Osteocyte (in vitro differentiated cells): ENCODE measurements at places on chromosomes 4 and X. TPM values are rescaled to one million over a fixed set of nuclear protein-coding genes. Genes with fewer than 3 reads are reported as not detected.

- H3K4me3 ChIP-seq, result no peak overlapping the region
- peaks cover 3% of the 10 kb centered on the region for H3K36me3 ChIP-seq
- H3K4me1 ChIP-seq, result no peaks in the 10 kb centered on the region
- no peak for DNase-seq
Observed at GRCh38 chr4:31918891-31919290, 1198.7 kb downstream of the PCDH7 start.

- peaks cover 11% of the 10 kb centered on the region for H3K36me3 ChIP-seq
- no peak overlapping the region for H3K27ac ChIP-seq
Observed at GRCh38 chrX:10111364-10112148, 45.2 kb upstream of the CLCN4 start.

DNA sequence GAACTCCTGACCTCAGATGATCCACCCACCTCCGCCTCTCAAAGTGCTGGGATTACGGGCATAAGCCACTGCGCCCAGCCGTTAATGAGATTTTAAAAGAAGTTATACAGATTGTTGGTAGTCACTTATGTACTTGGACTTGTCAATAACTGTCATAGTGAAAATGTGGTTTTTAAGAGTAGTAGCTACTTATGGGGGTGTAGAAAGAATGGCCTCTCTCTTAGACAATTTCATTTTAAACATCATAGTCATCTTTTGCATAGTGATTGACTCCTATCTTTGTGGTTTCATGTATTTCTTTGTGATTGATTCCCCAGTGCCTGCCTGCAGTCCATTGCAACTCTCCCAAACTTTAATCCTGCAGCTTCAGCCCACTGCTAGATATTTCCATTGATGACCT is 17.4 kb downstream of the FAM199X start:
- no peaks in the 10 kb centered on the region for H3K4me1 ChIP-seq
- H3K36me3 ChIP-seq, result peaks cover 7% of the 10 kb centered on the region
- H3K4me3 ChIP-seq, result no peak overlapping the region
- DNase-seq, result no peak
- no peak overlapping the region for H3K27ac ChIP-seq

The VGLL1 gene
- total RNA-seq, result not detected in 2 replicates

The SLC26A1 gene
- total RNA-seq, result 0.78 and 0.83 TPM in 2 replicates

GRCh38 chrX:6279277-6279909 is 50.7 kb upstream of the NLGN4X start:
- no peaks in the 10 kb centered on the region for H3K4me1 ChIP-seq
- no peak overlapping the region for H3K4me3 ChIP-seq
- DNase-seq, result no peak

DNA sequence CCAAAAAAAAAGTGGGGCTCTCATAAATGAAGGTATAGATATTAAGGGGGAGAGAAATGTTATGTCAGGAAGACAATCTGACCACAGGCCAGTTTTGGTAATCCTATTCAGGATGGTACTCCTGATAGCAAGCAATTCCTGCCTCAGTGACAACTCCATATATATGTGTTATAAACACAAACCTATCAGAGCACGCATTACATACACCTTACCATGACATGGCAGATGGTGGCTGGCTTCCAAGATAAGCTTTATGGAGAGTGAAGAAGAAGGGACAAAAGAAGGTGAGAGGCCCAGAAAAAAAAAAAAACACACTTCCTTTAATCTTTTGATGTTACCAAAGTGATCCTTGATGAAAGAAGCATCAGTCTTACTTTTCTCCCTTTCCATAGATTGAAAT is 29.5 kb upstream of the KDR start:
- no peaks in the 10 kb centered on the region for H3K36me3 ChIP-seq
- H3K4me1 ChIP-seq, result no peaks in the 10 kb centered on the region
- H3K27ac ChIP-seq, result no peak overlapping the region
- peaks cover 50% of the 10 kb centered on the region for H3K27me3 ChIP-seq

The LGI2 gene
- 0.08 TPM in 1 of 2 replicates, not detected in the other for total RNA-seq

GRCh38 chr4:99574530-99575324 is at the start of gene MTTP:
Gene MTTP, plus strand, starts transcription at chr4:99574824. Its CDS starts 86 bp downstream, at chr4:99574910.
- peaks cover 51% of the 10 kb centered on the region for H3K27me3 ChIP-seq
- no peak within 1 kb of the TSS for H3K27ac ChIP-seq
- H3K36me3 ChIP-seq, result no peaks in the 10 kb centered on the region
- DNase-seq, result no peak
- no peak within 1 kb of the TSS for H3K4me3 ChIP-seq

DNA sequence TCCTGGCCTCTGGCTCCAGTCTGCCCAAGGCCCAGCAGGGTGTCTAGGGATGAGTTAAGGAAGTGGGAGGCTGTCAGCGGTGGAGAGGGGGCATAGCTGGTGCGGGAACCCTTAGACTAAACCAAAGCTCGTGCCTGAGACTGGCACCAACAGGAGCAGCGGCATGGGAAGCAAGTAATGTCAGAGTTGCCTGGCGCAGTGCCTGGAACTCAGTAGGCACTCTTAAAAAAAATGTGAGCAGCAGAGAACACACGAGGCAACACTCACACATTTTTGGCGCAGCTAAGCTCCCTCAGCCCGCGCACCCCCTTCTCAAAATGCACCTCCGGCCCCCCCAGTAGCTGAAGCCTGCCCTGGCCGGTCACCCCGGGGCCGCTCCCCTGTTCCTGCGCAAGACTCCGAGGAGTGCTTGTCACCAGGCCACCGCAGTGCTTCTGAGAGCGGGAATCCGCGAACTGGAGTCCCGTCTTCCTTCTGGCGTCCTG is 583 bp downstream of the GABRE start:
- peaks cover 3% of the 10 kb centered on the region for H3K4me1 ChIP-seq
- peaks cover 6% of the 10 kb centered on the region for H3K27me3 ChIP-seq
- no peak for DNase-seq
- H3K27ac ChIP-seq, result no peak overlapping the region

DNA sequence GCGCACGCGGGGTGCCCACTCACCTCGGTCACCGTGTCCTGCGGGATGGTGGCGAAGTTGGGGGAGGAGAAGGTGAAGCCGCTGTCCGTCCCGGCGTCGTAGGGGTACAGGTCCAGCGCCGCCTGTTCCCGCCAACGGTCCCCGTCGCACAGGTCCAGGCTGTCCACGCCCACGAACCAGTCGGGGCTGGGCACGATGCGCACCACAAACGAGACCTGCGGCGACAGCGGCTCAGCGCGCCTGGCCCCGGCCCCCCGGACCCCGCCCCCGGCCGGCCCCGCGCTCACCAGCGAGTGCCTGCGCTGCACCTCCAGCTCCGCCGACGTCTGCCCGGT is 1.4 kb downstream of the SPON2 start:
- no peak overlapping the region for H3K27ac ChIP-seq
- peak; percentile 83 for DNase-seq
- H3K4me3 ChIP-seq, result peak overlapping the region; percentile 68
- peaks cover 5% of the 10 kb centered on the region for H3K36me3 ChIP-seq

GRCh38 chr4:44446801-44447562 is 1.6 kb downstream of the KCTD8 start:
- DNase-seq, result no peak
- H3K36me3 ChIP-seq, result no peaks in the 10 kb centered on the region
- no peak overlapping the region for H3K4me3 ChIP-seq

GRCh38 chr4:85919200-85919887 is 440.5 kb downstream of the MAPK10 start:
- H3K36me3 ChIP-seq, result peaks cover 10% of the 10 kb centered on the region
- H3K27me3 ChIP-seq, result no peaks in the 10 kb centered on the region
- peaks cover 5% of the 10 kb centered on the region for H3K4me1 ChIP-seq
- no peak overlapping the region for H3K27ac ChIP-seq

- no peak overlapping the region for H3K4me3 ChIP-seq
- H3K36me3 ChIP-seq, result no peaks in the 10 kb centered on the region
Observed at GRCh38 chr4:89535251-89535650, 227.7 kb upstream of the GPRIN3 start.

The NCAPG gene
- total RNA-seq, result 6.9 and 9.6 TPM in 2 replicates

GRCh38 chr4:10688022-10688421 is 3.5 kb upstream of the CLNK start:
- H3K4me3 ChIP-seq, result no peak overlapping the region
- DNase-seq, result no peak
- H3K27me3 ChIP-seq, result peaks cover 3% of the 10 kb centered on the region
- H3K36me3 ChIP-seq, result no peaks in the 10 kb centered on the region
- peaks cover 5% of the 10 kb centered on the region for H3K4me1 ChIP-seq

The RBMXL3 gene
- total RNA-seq, result not detected in 2 replicates

The TMEM156 gene
- total RNA-seq, result not detected in 2 replicates

- no peaks in the 10 kb centered on the region for H3K36me3 ChIP-seq
- H3K27me3 ChIP-seq, result no peaks in the 10 kb centered on the region
- no peak for DNase-seq
- no peaks in the 10 kb centered on the region for H3K4me1 ChIP-seq
- H3K4me3 ChIP-seq, result no peak overlapping the region
- H3K27ac ChIP-seq, result no peak overlapping the region
Observed at GRCh38 chrX:69073721-69074120, 91.5 kb downstream of the PJA1 start.

The ZNF157 gene
- 0.13 and 0.16 TPM in 2 replicates for total RNA-seq

The VCX3B gene
- total RNA-seq, result not detected in 2 replicates

- H3K27ac ChIP-seq, result no peak overlapping the region
- H3K27me3 ChIP-seq, result no peaks in the 10 kb centered on the region
- H3K36me3 ChIP-seq, result no peaks in the 10 kb centered on the region
Observed at GRCh38 chr4:6753103-6753560, 29.4 kb upstream of the KIAA0232 start.

The NEUROG2 gene
- not detected in 2 replicates for total RNA-seq

GRCh38 chrX:7112071-7112470 is 35.4 kb upstream of the STS start:
- no peaks in the 10 kb centered on the region for H3K36me3 ChIP-seq
- peaks cover 43% of the 10 kb centered on the region for H3K4me1 ChIP-seq
- H3K4me3 ChIP-seq, result no peak overlapping the region

- peaks cover under 1% of the 10 kb centered on the region for H3K27me3 ChIP-seq
- H3K27ac ChIP-seq, result no peak overlapping the region
- no peaks in the 10 kb centered on the region for H3K36me3 ChIP-seq
- H3K4me1 ChIP-seq, result peaks cover 31% of the 10 kb centered on the region
Observed at GRCh38 chr4:149910177-149910576, 94.5 kb upstream of the IQCM start.

- no peak for DNase-seq
- peak overlapping the region; percentile 87 for H3K27ac ChIP-seq
- H3K27me3 ChIP-seq, result no peaks in the 10 kb centered on the region
- H3K36me3 ChIP-seq, result no peaks in the 10 kb centered on the region
- no peak overlapping the region for H3K4me3 ChIP-seq
- peaks cover 66% of the 10 kb centered on the region for H3K4me1 ChIP-seq
Observed at GRCh38 chr4:107128116-107128515, 92.0 kb upstream of the DKK2 start.

DNA sequence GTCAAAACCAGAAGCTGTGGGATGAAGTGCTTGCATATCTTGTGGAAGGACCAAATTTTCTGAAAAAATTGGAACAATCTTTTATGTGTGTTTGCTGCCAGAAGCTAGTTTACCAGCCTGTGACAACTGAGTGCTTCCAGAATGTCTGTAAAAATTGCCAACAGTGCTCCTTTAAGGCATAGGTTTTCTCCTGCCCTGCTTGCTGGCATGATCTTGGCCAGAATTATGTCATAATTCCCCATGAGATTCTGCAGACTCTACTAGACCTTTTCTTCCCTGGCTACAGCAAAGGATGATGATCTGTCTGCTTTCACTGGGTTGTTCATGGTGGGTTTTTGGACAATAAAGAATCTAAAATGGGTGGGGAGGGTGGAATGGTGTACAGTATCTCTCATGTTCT is 196.3 kb upstream of the ZCCHC13 start:
- H3K4me1 ChIP-seq, result peaks cover 3% of the 10 kb centered on the region
- DNase-seq, result no peak
- H3K27me3 ChIP-seq, result no peaks in the 10 kb centered on the region
- no peak overlapping the region for H3K27ac ChIP-seq

DNA sequence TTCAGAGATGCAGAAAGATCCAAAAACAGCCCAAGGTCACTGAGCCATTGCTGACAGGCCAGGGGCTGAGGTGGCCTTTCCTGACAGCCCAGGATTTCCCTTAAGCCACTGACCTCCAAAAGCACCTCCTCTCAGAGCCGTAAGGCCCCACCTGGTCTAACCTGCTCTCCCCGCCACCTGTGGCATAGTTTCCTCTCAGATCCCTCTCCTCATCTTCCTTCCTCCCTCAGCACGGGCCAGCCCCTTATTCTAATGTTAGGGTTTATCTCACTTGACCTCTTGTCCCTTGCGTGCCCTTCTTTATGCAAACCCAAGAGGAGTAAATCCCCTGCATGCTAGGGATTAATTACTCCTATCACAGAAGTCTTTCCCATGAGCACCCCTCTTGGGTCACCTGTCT is 113.0 kb downstream of the RBM47 start:
- no peak overlapping the region for H3K4me3 ChIP-seq
- no peaks in the 10 kb centered on the region for H3K36me3 ChIP-seq
- no peak for DNase-seq
- H3K27me3 ChIP-seq, result peaks cover 3% of the 10 kb centered on the region
- H3K4me1 ChIP-seq, result peaks cover 5% of the 10 kb centered on the region
- no peak overlapping the region for H3K27ac ChIP-seq

- H3K4me3 ChIP-seq, result no peak overlapping the region
- H3K4me1 ChIP-seq, result peaks cover 8% of the 10 kb centered on the region
- no peaks in the 10 kb centered on the region for H3K27me3 ChIP-seq
- no peak for DNase-seq
- H3K27ac ChIP-seq, result no peak overlapping the region
Observed at GRCh38 chr4:120902925-120903324, 19.6 kb downstream of the PRDM5 start.

The PCDH18 gene
- 69.3 and 74.8 TPM in 2 replicates for total RNA-seq

- no peak for DNase-seq
- no peaks in the 10 kb centered on the region for H3K27me3 ChIP-seq
- H3K4me3 ChIP-seq, result no peak overlapping the region
Observed at GRCh38 chrX:125387945-125388344, 68.3 kb downstream of the TEX13C start.

- no peaks in the 10 kb centered on the region for H3K27me3 ChIP-seq
- H3K27ac ChIP-seq, result no peak overlapping the region
- DNase-seq, result no peak
- H3K4me1 ChIP-seq, result peaks cover 18% of the 10 kb centered on the region
Observed at GRCh38 chrX:46279925-46280313, 265.3 kb downstream of the ZNF674 start.

- H3K4me3 ChIP-seq, result no peak overlapping the region
- no peak overlapping the region for H3K27ac ChIP-seq
- no peak for DNase-seq
- no peaks in the 10 kb centered on the region for H3K4me1 ChIP-seq
- H3K36me3 ChIP-seq, result no peaks in the 10 kb centered on the region
Observed at GRCh38 chr4:34800953-34801352, 1443.4 kb downstream of the ARAP2 start.

- H3K4me3 ChIP-seq, result no peak overlapping the region
- H3K4me1 ChIP-seq, result no peaks in the 10 kb centered on the region
Observed at GRCh38 chrX:144801786-144802185, 445.5 kb upstream of the SPANXN1 start.

DNA sequence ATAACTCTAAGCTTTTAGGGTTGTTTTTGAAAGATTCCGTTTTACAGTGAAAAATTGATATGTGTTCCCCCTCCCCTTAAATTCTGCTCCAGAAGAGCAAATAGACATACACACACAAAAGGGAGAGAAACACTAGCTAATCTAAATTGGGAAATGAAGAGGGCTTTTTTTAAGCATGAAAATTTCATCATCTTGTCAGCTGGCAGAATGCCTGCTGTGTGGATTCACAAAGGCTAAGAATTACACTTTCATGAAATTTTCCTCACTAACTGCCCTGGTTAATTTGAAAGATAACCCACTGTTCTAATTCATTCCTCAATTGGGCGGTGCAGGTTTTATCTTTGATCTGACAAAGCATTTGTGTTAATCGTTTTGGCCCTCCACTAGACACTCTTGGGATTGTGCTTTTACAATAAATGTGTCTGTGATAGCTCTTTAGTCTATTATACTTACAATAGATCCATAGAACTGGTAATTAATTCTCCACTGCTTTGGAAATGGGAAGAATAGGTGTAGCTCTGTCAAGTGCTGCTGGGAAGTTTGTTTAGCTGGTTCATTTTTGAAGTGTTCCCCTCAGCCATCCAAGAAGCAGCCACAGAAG is 152.9 kb downstream of the POLA1 start:
- H3K4me3 ChIP-seq, result no peak overlapping the region
- H3K27ac ChIP-seq, result no peak overlapping the region
- H3K27me3 ChIP-seq, result no peaks in the 10 kb centered on the region
- no peak for DNase-seq
- H3K36me3 ChIP-seq, result peaks cover 3% of the 10 kb centered on the region

The COL4A5 gene
- total RNA-seq, result 535 and 547 TPM in 2 replicates
